ENCODE measurements at places on chromosomes 1 and 21.

GRCh38 chr1:154801234-154802011 is 68.7 kb downstream of the KCNN3 start:
- DNase-seq, result no peak

DNA sequence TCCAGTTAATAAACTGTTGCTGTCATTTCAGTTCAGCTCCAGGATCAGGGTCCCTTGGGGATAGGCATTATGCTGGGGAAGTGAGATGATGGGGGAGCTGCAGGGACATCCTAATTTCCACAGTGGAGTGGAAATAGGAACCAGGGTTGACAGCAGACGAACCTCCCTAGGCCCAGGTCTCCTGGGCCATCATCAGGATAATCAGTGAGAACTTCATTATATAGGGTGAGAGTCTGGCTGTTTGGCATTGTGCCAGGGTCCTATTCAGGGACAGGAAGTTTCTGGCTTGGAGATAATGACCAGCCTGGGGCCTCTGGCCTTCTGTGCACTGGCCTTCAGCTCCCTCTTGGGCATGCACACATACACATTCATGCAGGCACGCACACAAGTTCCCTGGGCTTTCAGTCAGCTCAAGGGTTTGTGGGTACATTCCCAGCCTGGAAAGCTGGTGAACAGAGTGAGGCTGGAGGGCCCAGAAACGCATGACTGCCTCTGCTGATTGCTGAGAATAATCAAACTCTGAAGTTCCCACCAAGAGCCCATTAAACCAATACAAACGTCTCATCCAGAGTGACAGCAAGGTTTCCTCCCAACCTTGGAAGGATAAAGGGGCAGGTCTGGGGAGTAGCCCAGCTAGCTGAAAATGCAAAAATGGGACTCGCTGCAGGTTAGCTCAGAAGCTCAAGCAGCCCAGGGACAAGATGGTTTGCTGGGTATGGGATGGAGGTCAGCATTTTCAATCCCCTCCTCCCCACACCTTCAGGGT is 13.9 kb upstream of the LRIG2 start:
- DNase-seq, result no peak

DNA sequence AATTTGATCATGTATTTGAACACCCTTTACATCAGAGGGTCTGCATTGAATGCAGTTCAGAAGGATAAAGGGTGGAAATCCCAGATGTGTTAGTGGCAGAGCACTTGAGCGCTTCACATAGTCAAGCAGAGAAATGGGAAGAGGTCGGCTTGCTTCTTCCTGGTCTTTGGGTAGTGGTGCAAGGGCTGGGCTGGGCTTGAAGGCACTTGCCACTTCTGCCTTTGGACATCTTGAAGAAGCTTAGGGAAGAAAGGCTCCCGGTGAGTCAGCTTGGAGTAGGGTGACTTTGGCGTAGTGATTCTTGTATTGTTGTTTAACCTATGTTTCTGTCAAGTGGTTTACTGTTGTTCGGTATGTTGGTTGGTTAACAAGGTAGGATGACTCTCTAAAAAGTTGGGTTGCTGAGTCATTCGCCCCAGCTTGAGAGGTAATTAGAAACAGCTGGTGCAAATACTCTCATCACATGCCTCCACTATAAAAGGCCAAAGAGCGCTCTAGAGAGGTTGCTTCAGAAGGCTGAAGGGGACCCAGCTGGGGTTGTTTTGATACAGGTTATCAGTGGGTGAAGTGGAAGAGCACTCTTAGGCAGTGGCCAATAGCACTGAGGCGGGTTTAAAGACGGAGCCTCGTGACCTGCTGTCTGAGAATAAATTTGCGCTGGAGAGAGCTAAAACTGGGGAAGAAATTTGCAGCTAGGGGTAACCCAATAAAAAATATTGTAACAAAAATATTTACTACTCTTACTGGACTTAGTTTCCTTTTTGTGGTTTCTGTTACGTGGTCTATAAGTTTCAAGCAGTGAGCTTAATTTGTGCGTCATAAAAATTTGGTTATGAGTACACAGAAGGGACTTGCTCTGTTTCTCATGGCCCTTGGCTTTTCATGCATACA is 1.4 kb downstream of the BACH1 start:
- peak; percentile 95 for DNase-seq

DNA sequence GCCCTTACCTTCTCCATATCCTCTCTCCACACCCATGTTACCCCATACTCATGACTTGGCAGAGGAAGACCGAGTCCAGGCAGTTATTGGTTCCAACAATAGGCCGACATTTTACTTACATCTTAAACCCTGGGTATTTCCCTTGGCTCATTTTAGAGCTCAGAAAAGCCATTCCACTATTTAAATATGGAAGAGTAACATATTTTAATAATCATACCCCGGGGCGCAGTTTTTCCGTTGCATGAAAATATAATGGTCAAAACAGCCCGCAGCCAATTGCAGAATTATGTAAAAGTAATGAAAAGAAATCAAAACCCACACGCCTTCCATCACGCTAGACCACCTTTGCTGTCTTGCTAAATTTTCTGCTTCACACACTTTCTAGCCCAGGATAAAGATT is 48.5 kb downstream of the KAZN start:
- DNase-seq, result no peak

GRCh38 chr1:109314795-109315194 is 8.0 kb upstream of the MYBPHL start:
- no peak for DNase-seq

- DNase-seq, result peak; percentile 87
These were observed 4.0 kb upstream of the ZBTB40 start for GRCh38 chr1:22447621-22448111.

GRCh38 chr1:197955486-197956394 is 38.6 kb downstream of the LHX9 start:
- DNase-seq, result no peak

- peak; percentile 47 for DNase-seq
These were observed 1258.5 kb upstream of the ADGRL2 start for GRCh38 chr1:80542231-80542630.

DNA sequence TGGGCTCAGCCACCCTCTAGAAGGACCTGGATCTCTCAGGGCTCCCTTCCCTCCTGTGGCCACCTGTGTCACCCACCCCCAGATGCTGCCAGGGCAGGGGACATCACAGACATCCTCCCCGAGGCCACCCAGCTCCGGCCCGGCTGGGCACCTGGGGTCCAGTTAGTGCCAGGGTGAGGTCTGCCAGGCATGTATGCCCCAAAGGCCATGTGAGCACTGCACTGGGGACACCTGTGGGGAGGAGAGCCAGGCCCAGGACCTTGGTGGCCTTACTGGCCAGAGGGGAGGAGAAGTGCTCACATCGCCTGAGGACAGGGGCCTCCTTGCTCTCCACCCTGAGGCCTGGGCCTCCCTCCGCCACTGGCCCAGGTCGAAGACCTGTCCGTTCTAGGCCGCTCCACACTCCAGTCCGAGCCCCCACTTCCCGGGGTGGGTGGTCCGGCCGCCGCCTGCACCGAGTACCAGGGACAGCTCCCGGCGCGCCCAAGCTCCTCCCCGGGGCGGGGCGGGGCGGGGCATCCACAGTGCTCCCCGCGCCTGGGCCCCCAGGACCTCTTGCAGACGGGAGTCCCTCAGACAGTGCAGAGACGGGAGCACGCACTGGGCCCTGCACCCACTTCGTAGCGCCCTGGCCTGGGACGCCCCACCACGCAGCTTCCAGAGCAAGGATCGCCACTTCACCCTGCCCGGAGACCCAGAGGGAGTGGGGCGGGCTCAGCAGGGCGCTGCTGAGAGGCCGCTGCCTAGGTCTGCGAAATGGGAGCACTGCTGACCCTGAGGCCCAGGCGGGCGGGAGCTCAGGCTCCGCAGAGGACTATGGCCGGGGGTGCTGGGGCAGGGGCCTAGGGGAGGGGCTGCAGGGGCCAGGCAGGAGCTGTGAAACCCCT is 34.3 kb upstream of the CCDC27 start:
- no peak for DNase-seq

DNA sequence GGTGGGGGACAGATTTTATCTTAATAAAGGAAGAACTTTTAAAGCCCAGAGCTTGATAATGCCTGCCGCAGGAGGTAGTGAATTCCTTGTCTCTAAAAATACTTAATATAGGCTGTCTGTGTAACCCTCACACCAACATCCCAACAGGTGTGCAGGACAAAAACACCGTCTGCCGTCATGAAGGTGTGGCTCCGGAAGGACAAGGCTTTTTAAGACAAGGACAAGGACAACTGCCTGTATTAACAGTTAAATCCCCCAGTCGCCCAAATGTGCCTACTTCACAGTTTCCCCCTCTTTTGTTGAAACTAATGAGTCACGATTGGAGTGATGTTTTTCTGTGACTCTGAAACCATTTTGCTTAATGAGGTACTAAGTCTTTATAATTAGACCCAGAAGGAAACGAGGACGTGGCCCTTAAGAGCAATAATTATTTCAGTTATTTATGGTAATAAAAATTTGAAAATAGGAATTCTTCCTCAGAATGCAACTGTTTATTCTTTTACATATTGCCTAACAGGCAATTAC is 27.3 kb upstream of the SPATA6 start:
- DNase-seq, result no peak

DNA sequence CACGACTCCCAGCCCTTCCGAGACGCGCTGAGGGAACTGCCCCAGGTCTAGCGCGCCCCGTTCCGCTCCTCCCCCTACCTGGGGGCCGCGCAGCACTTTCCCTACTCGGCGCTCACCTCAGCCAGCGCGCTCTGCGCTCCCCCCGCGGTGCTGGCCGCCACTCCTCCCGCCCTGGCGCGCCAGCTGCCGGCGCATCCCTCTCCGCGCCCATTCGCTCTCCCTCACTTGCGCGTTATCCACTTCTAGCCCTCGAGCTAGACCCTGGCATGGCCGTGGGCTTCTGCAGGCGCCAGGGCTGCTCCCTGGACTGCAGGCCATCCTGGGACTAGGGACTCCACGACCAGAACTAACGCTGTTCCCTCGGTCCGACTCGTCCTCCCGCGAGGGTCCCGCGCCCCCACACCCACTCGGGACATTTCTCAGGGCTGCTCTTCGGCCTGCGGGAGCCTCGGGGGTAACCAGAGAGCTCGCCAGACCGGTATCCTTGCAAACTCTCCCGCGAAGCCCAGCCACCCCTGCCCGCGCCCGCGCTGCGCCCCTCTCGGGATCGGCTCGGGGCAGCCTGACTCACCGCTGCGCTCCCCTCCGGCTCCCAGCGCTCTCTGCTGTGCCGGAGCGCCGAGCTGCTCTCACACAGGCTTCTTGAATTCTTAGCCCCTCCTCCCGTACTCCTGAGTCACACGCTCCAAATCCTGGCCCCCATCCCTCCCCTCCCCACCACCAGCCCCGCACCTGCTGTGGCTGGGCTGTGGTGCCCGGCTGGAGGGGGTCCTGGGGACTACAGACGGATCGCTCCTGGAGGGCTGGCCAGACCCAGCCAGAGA is at the start of gene NGF:
Gene NGF (minus strand): TSS at position 617 of the 824 bp plus-strand sequence. CDS start 51,454 bp downstream, outside the sequence.
- DNase-seq, result peak; percentile 83

GRCh38 chr1:237811633-237812032 is 79.1 kb downstream of the ZP4 start:
- no peak for DNase-seq

DNA sequence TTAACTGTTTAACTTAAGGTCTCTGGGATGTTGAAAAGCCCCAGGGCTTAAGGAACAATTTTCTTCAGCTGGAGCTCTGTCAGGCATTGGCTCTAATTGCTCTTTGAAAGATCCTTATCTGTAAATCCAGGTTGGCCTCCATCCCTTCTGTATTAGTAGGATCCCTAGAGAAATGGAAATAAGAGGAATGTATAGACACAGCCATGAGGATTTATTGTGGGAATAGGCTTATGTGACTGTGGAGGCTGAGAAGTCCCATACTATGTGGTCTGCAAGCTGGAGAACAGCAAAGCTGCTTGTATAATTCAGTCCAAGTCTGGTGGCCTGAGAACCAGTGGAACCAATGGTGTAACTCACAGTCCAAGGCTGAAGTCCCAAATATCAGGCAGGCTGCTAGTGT is 47.6 kb upstream of the VAV3 start:
- DNase-seq, result no peak

Data from ELR (cell line).